ENCODE measurements at places on chromosomes 2 and 18. TPM values are rescaled to one million over a fixed set of nuclear protein-coding genes. Genes with fewer than 3 reads are reported as not detected.
A peak's percentile ranks its signal among the peaks of the same experiment; 100 is the strongest.

DNA sequence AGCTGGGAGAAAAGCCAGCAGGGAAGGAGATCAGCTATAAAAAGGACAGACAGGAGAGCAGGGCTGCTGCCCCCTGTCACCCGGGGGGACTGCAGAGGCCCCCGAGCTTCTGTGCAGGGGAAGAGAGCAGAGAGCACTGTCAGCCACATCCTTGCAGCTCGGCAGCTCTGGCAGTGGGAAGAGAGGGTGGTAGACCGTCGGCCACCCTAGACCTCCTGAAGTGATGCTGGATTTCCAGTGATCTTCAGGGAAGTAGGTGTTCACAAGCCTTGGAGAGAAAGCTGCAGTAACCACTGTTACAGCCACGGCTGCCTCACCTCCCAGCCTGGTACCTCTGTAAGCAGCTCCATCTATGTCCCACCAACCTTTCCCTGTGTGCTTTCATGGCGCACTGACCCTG lies 134.9 kb downstream of the TFCP2L1 start:
- no peak for DNase-seq

GRCh38 chr2:196088203-196088602 lies 19.6 kb upstream of the DNAH7 start:
- peak; percentile 72 for DNase-seq

- no peak for DNase-seq
Measured at GRCh38 chr18:13613591-13614501, 112.5 kb downstream of the FAM210A start.

DNA sequence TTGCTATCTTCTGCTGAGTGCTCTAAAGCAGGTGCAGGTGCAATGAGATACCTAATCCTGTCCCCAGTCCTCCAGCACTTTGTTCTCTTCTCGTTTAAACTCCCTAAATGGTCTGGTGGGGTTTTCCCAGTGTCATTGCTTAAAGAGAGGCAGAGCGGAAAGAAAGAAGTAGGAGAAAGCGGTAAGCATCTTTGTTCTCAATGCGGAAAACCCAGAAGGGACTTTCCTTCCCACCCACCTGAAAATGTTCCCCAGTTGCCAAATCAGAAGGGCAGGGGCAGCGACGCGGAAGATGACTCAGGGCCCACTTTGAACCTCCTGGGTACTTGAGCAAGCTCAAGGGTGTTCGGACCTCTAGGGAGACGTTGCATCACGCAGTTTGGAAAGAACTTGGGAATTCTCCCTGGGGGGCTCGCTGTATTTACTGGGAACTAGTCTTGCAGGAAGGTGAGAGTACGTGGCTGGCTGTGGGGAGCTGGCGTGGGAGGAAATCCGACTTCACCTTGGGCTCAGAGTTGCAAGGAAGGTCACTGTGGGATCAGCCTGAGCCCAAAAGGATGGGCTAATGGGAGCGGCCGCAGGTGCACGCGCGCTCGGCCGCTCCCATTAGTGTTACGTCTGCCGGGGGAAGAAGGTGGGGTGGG lies 589 bp upstream of the SGPP2 start:
- DNase-seq: no peak

DNA sequence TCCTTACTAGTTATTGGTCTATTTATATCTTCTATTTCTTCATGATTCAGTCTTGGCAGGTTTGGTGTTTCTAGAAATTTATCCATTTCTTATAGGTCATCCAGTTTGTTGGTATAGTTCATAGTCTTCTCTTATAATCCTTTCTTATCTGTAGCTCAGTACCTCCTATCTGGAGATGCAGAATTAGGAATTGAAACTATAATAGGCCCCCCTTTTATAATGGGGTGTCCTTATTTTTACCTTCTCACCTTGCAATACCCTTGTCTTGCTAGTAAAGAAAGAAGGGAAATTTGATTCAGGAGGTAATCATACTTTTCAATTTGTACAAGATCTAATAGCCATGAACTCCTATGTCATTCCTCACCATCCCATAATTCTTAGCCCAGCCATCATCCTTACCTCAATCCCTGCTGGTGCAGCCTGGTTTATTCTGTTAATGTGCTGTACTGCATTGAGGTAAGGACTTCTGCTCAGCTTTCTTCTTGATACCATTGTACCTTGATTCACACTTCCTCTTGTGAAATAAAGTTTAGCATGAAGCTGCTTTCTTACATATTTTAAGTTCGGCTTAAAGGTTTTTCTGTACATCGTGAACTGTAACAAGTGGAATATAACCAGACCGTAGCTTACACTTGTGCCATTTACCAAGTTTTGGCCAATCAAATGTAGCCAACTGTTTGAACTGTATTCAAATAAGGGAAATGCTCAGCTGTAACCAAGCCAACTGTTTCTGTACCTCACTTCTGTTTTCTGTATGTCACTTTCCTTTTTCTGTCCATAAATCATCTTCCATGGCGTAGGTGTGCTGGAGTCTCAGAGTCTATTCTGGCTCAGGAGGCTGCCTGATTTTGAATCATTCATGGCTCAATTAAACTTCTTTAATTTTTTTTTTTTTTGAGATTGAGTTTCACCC lies 40.1 kb upstream of the PTH2R start:
- no peak for DNase-seq

GRCh38 chr2:8477552-8478470 lies 204.0 kb upstream of the ID2 start:
- DNase-seq: no peak

Gene COLEC11
- 0.43 TPM for total RNA-seq

Gene RTP5
- not detected for total RNA-seq

Measured in fibroblast of villous mesenchyme (primary cell).